ENCODE measurements at places on chromosomes 12 and 14. TPM values are rescaled to one million over a fixed set of nuclear protein-coding genes. Genes with fewer than 3 reads are reported as not detected.

PLEKHG7 gene
- total RNA-seq, result not detected

SH2B3 gene
- 28.9 TPM for total RNA-seq

FOXN4 gene
- not detected for total RNA-seq

POTEM gene
- total RNA-seq, result not detected

EPYC gene
- total RNA-seq, result not detected

TEX52 gene
- not detected for total RNA-seq

CMA1 gene
- total RNA-seq, result 0.76 TPM

NANOG gene
- not detected for total RNA-seq

BCL11B gene
- total RNA-seq, result 0.25 TPM

BEGAIN gene
- total RNA-seq, result 1.4 TPM

Measured in right cardiac atrium (tissue), 5 donors.